ENCODE measurements at places on chromosomes 7 and 10.

GRCh38 chr10:92667078-92667477, 22.7 kb upstream of the HHEX start:
- no peak for DNase-seq

DNA sequence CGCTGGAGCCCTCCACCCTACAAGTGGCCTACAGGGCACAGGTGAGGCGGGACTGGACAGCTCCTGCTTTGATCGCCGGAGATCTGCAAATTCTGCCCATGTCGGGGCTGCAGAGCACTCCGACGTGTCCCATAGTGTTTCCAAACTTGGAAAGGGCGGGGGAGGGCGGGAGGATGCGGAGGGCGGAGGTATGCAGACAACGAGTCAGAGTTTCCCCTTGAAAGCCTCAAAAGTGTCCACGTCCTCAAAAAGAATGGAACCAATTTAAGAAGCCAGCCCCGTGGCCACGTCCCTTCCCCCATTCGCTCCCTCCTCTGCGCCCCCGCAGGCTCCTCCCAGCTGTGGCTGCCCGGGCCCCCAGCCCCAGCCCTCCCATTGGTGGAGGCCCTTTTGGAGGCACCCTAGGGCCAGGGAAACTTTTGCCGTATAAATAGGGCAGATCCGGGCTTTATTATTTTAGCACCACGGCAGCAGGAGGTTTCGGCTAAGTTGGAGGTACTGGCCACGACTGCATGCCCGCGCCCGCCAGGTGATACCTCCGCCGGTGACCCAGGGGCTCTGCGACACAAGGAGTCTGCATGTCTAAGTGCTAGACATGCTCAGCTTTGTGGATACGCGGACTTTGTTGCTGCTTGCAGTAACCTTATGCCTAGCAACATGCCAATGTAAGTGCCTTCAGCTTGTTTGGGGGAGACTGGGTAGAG, at the start of gene COL1A2:
Gene COL1A2 (plus strand): TSS at position 459 of the 704 bp plus-strand sequence. CDS start 137 bp downstream, at position 596.
- DNase-seq: no peak

- DNase-seq: peak; percentile 3
These were observed 88.1 kb downstream of the BTAF1 start for GRCh38 chr10:92011560-92012214.

DNA sequence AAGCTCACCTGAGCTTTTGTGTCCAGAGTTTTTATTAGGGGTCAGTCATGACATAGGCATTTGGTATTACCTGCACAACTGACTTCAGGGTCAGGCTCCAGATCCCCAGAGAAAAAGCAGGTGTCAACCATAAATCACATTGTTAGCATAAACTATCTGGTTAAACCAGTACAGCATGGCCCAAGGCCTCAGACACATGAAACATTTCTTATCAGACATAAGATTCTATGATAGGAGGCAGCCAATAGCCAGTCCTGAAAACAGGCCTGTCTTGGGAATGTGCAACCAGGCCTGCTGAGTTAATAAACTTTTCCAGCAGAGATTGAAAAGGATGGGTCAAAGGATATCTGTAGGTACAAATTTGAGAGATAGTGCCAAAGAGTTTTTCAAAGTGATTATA, 116.1 kb downstream of the TPST1 start:
- no peak for DNase-seq

DNA sequence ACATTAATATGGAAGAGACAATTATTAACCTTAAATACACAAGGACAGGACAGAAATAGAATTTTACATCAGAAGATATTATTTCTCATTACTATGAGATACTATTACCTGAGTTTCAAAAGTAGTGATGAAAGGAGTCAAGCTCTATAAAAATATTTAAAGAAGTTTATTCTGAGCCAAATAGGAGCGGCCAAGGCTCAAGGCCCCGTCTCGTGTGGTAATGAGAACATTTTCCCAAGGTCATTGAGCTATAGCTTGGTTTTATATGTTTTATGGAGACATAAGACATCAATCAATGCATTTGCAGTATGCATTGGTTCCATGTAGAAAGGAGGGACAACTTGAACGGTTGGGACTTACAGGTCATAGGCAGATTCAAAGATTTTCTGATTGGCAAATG, 29.4 kb upstream of the ZMYND11 start:
- no peak for DNase-seq

GRCh38 chr7:16904076-16904475, 22.3 kb upstream of the AGR3 start:
- no peak for DNase-seq

- DNase-seq: no peak
These were observed 202.6 kb downstream of the PPP1R3A start for GRCh38 chr7:113715981-113716856.

GRCh38 chr7:29032146-29032545, 74.0 kb upstream of the TRIL start:
- DNase-seq: no peak

- DNase-seq: no peak
These were observed 56.6 kb downstream of the CSGALNACT2 start for GRCh38 chr10:43194859-43195258.

GRCh38 chr7:28941633-28942032, 16.5 kb downstream of the TRIL start:
- no peak for DNase-seq

- no peak for DNase-seq
These were observed 269.8 kb downstream of the FZD1 start for GRCh38 chr7:91533996-91534395.

DNA sequence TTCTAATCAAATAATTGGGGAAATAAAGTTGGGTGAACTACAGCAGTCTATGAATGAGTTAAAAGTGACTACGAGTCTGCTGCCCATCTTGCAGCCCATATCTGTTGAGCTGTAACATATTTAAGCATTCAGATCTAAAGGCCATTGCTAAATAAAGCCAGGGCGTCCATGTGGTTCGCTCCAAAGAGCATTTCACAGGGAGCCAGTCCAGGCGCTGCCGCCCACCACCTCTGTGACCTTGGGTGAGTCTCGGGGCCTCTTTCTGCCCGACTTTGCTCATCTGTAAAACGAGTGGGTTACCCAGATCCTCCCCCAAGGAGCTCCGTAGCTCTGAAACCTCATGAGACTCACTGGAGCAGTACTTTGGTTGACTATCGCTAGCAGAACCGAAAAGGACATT, 223.1 kb downstream of the CUX1 start:
- DNase-seq: no peak

GRCh38 chr7:141354251-141354650, 197.0 kb upstream of the AGK start:
- no peak for DNase-seq

DNA sequence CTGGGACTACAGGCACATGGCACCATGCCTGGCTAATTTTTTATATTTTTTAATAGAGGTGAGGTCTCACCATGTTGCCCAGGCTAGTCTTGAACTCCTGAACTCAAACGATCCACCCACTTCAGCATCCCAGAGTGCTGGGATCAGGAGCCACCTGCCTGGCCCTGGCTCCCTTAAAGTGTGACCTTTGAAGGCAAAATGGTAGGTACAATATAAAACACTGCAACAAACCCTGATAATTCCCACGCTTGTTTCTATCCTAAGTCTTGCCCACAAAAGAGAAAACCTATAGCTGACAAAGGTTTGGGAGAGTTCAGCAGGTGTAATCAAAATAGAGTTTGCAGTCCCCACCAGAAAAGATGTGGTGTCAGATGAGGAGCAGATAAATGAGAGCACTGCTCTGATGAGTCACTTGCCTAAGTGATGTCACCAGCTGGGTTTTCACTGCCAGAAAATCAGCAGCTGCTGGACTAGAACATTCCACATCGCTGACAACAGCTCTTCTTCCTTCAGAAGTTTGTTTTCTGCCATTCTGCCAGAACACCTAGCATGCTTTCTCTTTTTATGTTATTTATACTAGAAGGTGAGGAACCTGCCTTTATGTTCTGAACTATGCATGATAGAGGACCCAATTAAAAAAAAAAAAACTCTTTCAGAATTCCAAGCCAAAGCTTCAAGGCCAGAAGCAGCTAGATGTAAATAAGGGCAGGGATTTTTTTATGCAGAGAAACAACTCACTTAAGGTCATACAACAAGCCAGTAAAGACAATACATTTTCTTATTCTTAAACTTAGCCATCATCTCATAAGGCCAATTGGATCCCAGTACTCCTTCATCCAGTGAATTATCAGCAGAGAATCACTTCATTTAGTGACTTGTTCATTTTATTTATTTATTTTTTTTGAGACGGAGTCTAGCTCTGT, 18.0 kb downstream of the PURB start:
- no peak for DNase-seq
